B cell (primary cell): ENCODE measurements at places on chromosomes 7 and 10. TPM values are rescaled to one million over a fixed set of nuclear protein-coding genes. Genes with fewer than 3 reads are reported as not detected.

Gene NKX2-3
- total RNA-seq, result not detected in 2 replicates

Gene C10orf62
- not detected in 2 replicates for total RNA-seq

Gene C10orf53
- not detected in 2 replicates for total RNA-seq

Gene ZNF248
- total RNA-seq, result 18.2 and 19.5 TPM in 2 replicates

Gene PTF1A
- not detected in 2 replicates for total RNA-seq

Gene SYT15B
- not detected in 2 replicates for total RNA-seq

DNA sequence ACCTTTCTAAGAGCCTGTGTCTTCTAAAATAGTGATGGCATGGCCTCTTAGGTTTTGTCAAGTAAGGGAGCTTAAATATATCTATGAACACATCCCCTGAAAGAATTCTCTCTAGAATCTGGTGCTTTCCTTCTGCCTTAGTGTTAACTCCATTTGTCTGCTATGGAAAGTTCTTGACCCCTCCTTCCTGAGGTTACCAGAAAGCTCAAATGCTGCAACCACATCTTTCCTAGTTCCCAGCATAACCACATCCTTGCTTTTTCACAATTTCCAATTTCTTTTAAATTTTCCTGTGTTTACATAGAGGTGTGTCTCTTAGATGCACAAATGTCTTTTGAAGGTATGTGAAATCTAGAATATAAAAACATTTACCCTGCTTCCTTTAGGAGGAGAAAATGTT, 16.4 kb upstream of the GSDME start:
- no peak for DNase-seq

- no peak for DNase-seq
Measured at GRCh38 chr7:31052841-31053601, 913 bp downstream of the ADCYAP1R1 start.

DNA sequence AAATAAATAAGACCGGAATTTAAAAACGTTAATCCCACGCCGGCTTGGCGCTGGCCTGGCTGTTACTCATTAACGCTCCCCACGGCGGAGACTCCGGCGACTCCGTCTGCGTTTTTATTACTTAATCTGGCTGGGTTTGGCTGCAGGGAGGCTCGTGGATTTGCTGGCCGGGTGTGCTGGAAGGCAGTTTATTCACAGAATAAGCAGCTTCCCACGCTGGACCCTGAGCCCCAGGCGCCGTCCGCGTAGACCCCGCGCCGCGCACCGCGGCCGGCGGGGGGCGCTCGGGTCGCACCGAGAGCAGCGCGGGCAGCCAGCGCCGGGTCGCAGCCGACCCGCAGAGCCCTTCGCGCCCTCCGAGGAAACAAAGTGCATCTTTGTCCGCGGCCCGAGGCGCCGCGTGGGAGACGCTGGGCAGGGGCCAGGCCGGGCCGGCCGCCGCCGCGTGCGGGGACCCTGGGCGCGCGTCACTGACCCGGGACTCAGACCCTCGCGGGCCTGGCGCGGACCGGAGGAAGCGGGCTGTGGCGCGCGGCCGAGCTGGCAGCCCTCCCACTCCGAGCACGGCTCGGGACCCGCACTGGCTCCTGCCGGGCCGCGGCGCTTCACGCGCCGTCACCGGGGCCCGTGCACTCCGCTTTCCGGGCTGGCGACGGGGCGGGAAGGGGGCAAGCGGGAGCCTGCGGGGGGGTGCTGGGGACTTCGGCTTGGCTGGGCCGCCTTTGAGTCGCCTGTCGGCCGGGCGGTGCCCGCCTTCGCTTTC, 587 bp upstream of the GRK5 start:
- peak; percentile 90 for DNase-seq

DNA sequence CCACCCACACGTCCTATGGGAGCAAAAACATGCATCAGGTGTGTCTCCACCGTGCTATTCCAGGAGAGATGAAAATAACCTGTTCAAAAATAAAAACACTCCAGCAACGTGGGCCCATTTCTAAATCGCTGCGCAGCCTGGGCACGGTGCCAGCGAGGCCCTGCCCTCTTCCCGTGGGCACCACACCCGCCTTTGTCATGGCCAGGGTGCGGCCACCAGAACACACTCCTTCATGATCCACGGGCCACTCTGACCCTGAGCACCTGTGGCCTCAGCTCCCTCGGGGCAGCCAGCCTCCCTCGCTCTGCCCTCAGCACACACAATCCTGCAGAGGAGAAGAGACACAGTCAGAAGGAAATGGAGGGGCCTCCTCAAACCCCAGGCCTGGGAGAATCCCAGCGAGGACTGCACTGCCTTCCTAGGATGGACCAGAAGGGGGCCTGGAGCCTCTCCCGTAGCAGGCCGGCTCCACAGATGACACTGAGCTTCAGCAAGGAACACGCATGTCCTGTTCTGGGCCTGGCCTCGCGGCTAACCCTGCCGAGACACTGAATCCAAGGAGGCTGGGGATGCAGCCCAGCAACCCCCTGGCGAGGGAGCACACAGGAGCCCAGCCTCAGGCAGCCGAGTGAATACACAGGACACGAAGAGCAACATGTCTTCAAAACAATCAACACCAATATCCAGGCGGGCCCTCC, 169.0 kb downstream of the MAD1L1 start:
- DNase-seq, result no peak

DNA sequence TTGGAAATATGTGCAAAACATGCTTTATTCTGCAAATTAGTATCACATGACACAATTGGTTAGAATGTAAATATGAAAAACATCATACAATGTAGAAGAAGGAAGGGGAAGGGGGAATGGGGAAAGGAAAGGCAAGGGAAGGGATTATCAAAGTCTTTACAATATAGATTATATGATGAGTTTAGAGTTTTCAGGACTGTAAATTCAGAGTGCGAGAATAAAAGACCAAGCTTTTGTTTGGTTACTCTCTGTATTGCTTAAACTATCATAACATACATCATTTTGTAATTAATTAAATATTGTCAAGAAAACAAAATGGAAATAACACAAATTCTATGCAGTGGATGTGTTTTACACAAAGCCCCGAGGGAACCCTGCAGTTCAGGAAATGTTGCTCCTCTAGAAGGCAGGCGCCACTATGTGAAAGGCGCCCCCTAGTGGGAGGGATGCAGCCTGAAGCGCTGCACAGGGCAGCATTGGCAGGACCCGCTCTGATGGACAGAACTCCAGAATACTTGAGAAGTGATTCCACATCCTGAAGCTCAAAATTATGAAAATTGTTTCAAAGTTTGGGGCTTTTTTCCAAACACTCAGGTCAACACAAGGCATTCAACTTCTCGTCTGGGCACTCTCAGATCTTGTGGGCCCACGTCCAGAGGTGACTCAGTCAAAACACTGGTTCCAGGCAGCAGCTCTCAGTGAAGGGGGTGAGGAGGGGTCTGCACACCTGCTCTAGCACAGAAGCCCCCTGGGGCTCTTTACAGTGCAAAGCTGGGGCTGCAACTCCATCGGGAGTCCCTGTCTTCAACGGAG, 31.6 kb upstream of the TMEM254 start:
- peak; percentile 79 for DNase-seq

DNA sequence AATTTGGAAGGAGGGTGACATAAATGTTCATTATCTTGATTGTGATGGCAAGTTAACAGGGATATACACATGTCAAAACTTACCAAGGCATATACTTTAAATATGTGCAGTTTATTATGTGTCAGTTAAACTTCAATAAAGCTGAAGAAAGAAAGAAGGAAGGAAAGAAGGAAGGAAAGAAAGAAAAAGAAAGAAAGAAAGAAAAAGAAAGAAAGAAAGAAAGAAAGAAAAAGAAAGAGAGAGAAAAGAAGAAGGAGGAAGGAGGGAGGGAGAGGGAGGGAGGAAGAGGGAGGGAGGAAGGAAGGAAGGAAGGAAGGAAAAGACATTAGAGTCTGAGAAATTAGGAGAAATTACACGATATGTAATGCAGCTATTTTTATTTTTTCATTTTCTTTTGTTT, 15.9 kb upstream of the GSTK1 start:
- no peak for DNase-seq

DNA sequence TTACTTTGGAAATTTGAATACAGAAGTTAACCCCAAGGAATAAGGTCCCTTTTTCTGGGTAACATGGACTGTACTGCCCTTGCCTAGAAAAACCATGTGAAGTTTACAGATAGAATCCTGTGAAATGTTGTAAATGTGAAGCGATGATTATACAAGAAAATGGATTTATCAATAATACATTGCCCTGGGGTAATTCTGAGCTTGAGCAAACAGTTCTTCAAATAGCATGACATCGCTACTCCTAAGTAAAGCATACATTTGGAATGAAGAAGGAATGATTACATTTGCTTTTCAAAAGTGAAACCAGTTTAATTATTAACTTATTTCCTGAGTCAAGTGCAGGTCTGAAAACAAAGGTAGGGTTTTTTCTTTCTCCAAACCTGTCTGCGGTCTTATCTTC, 43.3 kb upstream of the FZD8 start:
- no peak for DNase-seq

DNA sequence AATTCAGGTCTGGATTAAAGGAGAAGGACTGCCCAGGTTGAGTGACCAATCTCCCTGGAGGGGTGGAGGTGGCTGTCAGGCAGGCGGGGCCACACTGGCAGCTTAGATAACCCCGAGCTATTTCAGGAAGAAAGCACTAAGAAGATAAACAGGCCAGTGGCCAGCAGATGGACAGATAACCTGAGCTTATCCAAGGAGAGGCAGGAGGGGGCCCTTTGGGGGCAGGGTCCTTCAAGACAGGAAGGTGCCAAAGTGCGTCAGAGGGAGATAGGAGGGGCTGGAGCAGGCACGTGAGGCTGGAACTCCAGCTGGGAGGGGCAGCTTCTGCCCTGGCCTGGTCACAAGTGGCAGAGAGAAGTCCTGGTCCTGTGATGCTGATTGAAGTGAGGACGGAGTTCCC, 29.8 kb upstream of the PODXL start:
- no peak for DNase-seq

GRCh38 chr10:60203993-60204618, 185.6 kb downstream of the ANK3 start:
- peak; percentile 45 for DNase-seq

- no peak for DNase-seq
Measured at GRCh38 chr10:114674346-114674745, 16.3 kb upstream of the ABLIM1 start.

- peak; percentile 92 for DNase-seq
Measured at GRCh38 chr10:28676968-28677887, at the start of gene BAMBI. Gene BAMBI, plus strand, starts transcription at chr10:28677521. Its CDS starts 377 bp downstream, at chr10:28677898.
